ENCODE measurements at places on chromosomes 3 and 15.
A peak's percentile ranks its signal among the peaks of the same experiment; 100 is the strongest.

GRCh38 chr3:59611649-59612443 lies 562.0 kb upstream of the CFAP20DC start:
- DNase-seq = no peak

GRCh38 chr15:47388299-47388698 lies 329.0 kb upstream of the SEMA6D start:
- no peak for DNase-seq

- DNase-seq = no peak
Observed at GRCh38 chr3:149016242-149016641, 24.9 kb downstream of the GYG1 start.

- DNase-seq = no peak
Observed at GRCh38 chr3:124823648-124824047, 63.5 kb downstream of the ITGB5 start.

GRCh38 chr3:176927706-176928581 lies 269.3 kb downstream of the TBL1XR1 start:
- DNase-seq = no peak

DNA sequence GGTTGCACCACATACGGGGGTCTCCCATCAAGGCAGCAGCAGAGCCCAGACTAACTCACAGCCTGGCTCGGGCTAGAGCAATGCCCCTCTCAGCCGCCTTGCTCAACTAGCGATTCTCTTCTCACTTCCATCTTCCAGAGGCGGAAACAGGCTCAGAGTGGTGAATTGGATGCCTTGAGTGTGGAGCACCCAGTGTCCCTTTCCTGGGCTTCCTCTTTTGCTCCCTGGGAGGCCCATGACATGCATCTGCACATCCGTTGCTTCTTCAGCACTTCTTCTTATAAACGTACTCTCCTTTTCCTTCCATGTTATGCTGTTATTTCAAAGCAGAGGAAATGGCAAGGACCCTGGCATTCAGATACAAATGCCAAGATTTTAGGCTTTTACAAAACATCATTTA lies 2.1 kb upstream of the IQSEC1 start:
- DNase-seq = peak; percentile 92

DNA sequence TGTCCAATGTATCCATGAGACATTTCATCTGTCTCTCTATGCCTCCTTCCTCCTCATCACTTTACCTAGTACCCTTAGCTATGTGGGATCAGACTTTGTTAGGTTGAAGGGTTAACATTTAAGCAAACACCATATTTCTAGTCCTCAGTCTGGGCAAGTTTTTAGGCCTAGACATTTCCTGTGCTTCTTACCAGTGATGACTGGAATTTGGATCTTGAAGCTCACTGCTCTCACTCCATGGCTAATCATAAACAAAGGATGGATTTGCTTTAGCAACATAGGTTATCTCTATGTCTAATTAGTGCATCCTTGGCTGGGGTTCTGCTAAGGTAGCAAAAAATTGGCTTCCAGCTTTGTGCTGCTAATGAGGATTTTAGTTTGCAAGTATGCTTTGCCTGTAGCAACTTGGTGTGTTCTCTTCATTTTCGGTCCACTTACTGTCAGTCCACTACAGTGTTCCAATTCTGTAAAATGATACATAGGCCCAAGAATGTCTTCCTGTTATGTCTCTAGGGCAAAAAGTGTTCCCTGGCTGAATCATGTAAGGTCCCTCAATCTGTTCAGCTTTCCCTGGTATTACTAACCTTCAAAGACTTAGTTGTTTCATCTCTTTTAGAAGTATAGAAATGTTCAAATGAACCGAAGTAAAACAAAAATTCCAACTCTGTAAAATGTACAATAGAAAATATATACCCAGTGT lies 615.4 kb downstream of the CADM2 start:
- DNase-seq = no peak

DNA sequence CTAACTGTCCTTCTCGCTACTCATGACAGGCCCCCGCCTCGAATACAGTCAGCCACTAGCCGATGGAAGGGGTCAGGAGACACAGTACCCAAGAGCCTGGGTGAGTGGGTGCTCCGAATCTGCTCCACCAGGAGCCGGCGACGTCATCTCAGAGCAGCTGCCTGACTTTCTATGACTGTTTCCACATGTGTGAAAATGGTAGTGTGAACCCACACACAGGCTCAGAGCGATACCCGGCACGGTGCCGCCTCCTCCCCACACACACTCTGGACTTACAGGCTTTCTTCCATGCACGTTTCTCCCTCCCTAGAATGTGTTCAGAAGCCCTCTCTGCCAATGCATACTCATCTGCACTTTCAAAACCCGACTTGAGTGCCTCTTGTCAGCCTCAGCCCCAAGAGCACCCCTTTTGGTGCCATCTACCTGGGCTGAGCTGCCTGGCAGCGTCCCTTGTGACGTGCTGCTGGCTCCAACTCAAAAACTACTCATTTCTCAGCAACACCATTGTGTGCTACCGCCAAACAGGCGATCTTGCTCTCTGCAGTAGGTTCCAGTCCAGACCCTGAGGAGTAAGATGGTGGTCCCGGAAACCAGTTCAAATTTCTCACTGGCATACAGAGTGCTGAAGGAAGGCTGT lies 29.7 kb downstream of the VGLL4 start:
- no peak for DNase-seq

DNA sequence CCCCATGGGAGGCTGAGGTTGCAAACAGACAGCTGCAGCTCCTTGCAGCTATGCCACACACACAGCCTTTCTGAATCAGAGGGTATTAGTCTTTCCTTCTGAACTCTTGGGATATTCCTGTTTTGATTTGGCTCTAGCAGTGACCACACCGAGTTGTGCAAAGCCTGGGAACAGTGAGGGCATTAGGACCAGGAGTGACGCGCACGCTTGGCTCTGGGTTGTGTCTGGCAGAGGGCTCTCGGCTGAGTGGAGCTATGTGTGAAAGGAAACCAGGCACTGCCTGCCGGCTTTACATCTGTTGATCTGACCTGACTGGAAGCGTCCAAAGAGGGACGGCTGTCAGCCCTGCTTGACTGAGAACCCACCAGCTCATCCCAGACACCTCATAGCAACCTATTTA lies at the start of gene GALNT15:
Gene GALNT15, plus strand, starts transcription at position 292 of the 400 bp plus-strand sequence. CDS start 472 bp downstream, outside the sequence.
- no peak for DNase-seq

- DNase-seq = no peak
Observed at GRCh38 chr3:190892395-190892902, 30.0 kb upstream of the GMNC start.

GRCh38 chr15:25852027-25852426 lies 11.1 kb downstream of the ATP10A start:
- no peak for DNase-seq
